Stimulated activated CD4-positive, alpha-beta T cell treated with anti-CD3 and anti-CD28 coated beads, Interleukin-1b, Interleukin-23, amount 100 ng/mL, for 1 hour (primary cell): ENCODE measurements at places on chromosomes 11 and 22.

- no peak for DNase-seq
Observed at GRCh38 chr22:45977551-45978274, 751 bp upstream of the WNT7B start.

- no peak for DNase-seq
Observed at GRCh38 chr11:7257724-7258123, 6.0 kb downstream of the SYT9 start.

DNA sequence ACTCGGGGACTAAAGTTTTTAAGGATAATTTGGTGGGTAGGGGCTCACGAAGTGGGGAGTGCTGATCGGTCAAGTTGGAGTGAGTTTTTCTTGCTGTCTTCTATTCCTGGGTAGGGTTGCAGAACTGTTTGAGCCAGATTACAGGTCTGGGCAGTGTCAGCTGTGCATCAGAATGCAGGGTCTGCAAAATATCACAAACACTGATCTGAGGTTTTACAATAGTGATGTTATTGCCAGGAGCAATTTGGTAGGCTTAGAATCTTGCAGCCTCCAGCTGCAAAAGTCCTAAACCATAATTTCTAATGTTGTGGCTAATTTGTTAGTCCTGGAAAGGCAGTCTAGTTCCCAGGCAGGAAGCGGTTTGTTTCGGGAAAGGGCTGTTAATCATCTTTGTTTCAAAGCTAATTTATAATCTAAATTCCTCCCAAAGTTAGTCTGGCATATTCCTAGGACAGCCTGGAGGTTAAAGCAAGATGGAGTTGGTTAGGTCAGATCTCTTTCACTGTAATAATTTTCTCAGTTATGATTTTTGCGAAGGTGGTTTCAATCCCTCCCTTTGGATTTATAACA lies 39.7 kb upstream of the CALCA start:
- DNase-seq = no peak

GRCh38 chr11:106271686-106272085 lies 194.2 kb downstream of the AASDHPPT start:
- no peak for DNase-seq

DNA sequence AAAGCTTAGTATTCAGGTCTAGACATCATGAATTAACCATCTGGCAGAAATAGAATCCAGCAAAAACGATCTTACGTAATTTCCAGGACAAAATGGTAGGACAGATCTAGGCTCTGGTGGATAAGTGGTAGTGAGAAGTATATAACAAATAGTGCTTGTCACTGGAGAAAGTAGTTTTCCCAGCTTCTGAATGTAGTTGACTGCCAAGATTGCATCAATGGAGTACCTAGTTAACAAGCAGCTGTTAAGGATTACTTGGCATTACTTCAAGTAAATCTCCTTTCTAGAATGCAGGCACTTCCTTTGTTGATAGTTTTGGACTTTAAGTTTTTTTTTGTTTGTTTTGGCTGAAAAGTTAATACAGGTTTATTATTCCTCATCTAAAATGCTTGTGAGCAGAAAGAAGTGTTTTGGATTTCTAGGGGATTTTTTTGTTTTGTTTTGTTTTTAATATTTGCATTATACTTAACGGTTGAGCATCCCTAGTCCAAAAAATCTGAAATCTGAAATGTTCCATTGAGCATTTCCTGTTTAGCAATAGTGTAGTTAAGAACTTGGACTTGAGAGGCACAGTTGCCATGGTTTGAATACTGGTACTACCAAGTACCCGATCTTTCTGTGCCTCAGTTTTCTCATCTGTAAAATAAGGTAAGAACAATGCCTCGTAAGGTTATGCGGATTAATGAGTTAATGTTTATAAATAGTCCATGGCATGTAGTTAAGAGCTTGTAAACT lies 20.3 kb downstream of the FAM118B start:
- DNase-seq = no peak

- no peak for DNase-seq
Observed at GRCh38 chr11:17753153-17753552, 18.6 kb downstream of the KCNC1 start.

DNA sequence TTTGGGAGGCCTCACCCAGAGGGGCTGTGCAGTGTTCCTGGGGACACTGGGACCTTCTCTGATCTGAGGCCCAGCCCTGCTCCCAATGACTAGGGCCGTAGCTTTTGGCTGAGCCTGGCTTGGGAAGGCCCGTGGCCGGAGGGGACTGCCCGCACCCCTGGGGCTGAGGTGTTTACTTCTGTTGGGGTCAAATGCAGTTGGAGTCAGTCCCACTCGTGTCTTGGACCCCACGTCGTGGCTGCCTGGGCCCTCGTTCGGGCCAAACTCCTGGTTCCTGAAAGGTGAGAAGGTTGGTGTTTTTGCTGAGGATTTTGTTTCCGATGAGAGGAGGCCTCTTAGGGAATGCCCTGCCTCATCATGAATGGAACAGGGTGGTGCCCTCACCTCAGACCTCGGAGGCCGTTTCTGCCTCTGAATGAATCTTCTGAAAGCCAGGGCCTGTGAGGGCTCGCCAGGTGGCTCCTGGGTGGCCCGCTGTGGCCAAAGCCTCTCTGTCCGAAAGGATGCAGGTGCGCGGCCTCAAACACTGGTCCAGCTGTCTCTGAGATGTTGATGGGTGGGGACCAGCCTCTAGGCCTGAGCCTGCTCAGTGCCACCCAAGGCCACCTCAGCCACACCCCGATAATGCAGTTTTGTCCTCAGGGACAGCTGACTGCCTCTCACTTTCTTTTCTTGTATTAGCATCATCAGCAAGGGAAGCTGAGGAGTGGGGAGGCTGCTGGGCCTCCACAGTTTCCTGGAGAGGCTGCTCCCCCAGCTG lies 40.3 kb upstream of the A4GALT start:
- DNase-seq = no peak

- no peak for DNase-seq
Observed at GRCh38 chr22:33139937-33140336, 81.8 kb upstream of the SYN3 start.

DNA sequence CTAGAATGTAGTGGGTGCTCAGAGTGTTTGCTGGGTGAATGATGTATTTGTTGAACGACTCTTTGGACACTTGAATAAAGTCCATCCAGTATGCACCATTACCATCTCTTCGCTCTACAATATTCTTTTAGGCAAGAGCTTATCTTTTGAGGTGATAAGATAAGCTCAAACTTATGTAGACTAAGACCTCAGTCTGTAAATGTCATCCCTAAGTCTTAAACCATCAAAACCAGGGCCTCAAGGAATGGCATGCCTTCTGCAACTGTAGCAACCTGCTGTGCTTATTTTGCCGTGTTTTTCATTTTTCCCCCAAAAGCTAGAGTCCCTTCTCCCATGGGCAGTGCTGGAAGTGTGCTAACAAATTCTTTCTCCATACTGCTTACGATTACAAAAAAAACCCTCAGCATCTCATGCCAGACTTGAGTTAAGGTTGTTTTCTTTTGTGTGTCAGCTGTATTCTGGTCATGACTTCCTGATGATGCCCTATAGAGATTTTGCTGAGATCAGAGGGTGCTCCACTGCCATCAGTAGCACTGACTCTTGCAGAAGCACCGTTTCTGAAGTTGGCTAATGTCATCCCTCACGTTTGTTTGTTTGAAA lies 27.8 kb downstream of the LIMK2 start:
- no peak for DNase-seq

DNA sequence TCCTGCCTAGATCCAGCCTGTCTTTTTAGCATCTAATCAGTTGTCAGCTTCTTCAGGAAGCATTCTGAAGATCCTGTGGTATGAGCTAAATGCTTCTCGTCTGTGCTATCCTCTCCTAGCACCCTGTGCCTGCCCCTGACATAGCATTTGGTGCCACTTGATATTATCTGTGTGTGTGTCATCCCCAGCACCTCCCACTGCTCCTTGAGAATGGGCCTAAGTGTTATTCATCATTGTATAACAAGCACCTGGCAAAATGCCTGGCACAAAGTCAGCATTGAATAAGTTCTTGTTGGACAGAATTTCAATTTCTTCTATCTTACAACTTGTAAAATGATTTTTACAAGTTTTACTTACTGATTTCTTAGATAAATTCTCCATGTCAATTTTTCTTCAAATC lies 28.1 kb upstream of the OLFML1 start:
- DNase-seq = no peak

- no peak for DNase-seq
Observed at GRCh38 chr11:1453611-1454034, 33.0 kb downstream of the MOB2 start.

DNA sequence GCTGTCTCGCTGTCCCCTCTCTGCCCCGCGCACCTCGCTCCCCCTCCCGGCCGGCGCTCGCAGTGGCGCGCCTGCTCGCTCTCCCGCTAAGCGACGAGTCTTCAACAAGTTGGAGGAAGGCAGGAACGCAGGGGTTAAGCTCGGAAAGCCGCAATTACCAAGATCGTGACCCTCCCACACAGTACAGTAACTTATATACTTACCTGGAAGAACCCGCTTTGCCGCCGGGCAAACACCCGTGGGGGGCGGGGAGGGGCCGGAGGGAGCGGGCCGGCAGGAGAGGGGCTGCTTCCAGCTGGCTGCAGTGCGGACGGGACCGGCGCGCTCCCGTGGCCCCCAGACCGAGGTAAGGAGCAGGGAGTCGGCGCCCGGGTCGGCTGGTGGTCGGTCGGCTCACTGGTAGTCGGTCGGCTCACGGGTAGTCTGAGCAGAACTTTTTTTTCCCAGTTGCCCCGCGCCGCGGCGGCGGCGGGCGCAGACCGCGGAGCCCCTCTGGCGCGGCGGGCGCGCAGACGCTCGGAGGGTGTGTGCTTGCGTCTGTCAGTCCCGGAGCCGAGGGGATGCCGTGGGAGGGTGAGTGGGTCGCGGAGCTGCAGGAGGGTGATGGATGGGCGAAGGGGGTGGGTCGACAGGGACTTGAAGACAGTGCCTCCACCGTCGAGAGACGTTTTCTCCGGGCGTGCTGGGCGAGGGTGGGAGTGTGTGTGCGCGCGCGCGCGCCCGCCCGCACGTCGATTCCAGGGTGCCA lies 101.2 kb upstream of the HSD17B12 start:
- DNase-seq = no peak

GRCh38 chr11:59783632-59784090 lies 26.9 kb downstream of the MRPL16 start:
- DNase-seq = no peak

- DNase-seq = no peak
Observed at GRCh38 chr11:17478070-17478469, 1.4 kb upstream of the ABCC8 start.

DNA sequence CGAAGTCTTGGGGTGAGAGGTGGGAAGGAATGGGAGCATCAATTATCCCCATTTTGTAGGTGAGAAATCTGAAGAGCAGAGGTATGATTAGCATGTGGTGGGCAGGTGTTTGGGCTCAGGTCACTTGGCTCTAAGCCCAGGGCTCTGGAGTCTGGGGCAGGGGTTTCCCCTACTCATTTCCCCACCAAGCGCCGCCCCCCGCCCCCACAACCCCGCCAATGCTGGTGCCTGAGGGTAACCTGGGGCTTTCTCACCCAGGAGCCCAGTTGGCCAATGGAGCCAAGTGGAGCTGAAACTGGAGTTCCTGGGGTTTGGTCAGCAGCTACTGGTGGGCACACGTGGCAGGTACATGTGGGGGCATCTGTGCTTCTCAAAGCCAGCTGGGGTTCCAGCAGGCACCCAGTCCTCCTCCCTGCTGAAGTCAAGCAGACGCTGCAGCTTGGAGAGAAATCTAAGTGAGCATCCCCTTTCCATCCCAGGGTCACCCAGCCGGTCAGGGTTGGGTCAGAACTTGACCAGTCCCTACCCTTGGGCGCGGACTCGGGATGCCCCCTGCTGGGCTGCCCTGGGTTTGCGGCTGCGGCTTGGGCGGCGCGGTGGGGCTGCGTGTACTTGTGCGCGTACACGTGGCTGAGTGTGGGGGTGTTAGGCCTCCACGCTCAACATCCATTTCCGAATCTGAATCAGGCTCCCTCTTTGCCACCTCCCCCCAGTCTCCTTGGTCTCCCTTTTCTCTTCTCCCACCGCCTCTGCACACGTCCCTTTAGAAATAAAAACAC lies 1.7 kb upstream of the CHRM1 start:
- no peak for DNase-seq

DNA sequence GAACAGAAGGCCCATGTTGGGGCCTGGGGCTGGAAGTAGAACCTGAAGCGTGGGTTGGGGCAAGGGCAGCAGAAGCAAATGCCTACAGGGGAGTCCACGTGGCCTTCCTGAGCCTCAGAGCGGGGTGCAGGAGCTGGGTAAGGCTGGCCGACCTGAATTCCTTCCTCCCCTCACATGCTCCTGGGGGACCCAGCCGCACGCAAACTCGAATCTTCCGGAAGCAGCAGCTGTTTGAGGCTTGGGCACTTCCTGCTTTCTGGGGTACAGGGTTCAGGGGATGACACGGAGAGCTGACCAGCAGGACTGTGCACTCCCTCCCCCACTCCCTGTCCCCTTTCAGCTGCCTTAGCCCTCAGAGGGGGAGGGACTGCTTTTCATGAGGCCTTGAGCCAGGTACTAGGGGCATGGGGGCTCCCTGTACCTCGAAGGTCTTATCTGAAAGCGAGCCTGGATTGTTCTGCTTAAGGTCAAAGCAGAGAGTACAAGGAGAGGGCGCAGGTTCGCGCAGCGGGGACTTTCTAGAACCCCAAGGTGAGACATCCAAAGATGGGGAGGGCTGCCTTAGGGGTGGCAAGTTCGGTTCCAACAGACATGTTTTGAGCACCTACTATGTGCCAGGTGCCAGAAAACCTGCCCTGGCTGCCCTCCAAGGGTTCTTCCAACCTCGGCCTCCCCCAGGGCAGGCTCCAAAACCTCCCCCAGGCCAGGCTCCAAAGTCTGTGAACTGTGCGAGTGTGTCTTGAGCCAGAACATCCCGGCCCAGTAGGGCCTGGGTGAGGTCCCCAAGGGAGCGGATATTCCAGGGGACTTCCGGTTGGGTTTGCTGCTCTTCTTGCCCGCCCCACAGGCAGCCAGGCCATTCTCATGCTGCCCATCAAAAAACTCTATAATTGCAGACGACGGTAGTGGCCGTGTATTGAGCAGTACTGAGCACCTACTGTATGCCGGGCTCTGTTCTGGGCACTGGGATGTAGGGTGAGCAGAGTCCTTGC lies 1.7 kb downstream of the NCF4 start:
- DNase-seq = no peak

GRCh38 chr22:45304971-45305370 lies 4.8 kb upstream of the FAM118A start:
- DNase-seq = no peak

DNA sequence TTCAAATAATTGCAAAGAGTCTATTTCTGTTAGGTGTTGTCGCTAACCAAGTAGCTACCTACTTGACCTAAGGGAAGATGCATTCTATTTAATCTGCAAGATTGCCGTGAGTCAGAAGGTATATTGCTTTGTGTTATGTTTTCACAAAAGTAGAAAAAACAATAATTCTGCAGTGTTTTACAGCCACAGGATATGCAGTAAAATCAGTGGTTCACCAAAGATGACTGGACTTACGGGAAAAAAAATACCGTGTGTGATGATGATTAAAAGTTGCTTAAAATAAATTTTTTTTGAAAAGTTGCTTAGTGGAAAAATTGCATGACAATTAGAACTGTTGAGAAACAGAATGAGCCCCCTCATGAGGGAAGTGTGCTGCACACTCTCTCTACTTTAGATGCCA lies 209.1 kb downstream of the DDX10 start:
- DNase-seq = no peak

DNA sequence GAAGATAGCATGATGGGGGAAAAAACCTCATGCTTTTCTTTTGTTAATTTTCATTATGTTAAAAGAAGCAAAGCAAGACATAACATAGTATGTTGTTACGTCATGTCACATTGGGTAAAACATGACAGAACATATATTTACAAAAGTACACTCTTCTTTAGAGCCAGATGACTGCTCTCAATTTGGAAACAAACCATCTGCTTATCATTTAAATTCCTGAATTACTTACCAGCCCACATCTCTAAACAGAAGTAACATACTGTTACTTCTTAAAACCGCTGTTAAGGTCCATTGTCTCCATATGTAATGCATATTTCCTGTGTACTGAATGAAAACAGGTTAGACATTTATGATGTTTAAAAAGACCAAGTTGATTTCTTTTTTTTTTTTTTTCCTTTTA lies 100.0 kb downstream of the TMEM135 start:
- no peak for DNase-seq
